ENCODE measurements at places on chromosomes 3 and 15.

DNA sequence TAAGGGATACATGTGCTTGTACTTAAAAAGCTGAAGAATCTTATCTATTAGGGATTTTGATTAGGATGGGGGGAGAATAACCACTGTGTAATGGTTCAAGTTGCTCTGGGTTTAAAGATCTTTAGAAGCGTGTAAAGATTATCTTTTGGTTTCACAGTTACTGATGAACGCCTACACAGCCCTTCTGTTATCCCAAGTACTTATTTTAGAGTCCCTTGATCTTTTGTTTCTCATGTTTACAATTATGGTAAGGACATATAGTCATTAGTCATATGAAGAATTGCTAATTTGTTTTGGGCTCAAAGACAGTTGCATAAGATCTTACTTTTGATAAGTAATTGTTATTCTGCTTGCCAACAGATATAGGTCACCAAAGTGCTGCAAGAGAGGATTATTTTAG, 160.1 kb downstream of the PLCL2 start:
- DNase-seq: no peak

DNA sequence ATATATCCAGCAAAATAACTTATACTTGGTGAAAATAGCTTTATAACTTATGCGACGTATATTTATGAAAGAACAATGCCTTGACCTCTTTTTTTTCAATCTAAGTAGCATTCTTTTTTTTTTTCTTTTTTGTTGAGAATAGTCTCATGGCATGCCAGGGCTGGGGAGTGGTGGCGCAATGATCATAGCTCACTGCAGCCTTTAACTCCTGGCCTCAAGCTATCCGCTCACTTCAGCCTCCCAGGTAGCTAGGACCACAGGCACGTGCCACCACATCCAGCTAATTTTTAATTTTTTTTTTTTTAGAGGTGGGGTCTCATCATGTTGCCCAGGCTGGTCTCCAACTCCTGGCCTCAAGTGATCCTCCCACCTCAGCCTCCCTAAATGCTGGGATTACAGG, 43.5 kb downstream of the RAB8B start:
- DNase-seq: no peak

- no peak for DNase-seq
These were observed 31.1 kb downstream of the ACKR4 start for GRCh38 chr3:132628157-132628556.

GRCh38 chr3:72665701-72666446, 182.4 kb downstream of the SHQ1 start:
- peak; percentile 58 for DNase-seq

DNA sequence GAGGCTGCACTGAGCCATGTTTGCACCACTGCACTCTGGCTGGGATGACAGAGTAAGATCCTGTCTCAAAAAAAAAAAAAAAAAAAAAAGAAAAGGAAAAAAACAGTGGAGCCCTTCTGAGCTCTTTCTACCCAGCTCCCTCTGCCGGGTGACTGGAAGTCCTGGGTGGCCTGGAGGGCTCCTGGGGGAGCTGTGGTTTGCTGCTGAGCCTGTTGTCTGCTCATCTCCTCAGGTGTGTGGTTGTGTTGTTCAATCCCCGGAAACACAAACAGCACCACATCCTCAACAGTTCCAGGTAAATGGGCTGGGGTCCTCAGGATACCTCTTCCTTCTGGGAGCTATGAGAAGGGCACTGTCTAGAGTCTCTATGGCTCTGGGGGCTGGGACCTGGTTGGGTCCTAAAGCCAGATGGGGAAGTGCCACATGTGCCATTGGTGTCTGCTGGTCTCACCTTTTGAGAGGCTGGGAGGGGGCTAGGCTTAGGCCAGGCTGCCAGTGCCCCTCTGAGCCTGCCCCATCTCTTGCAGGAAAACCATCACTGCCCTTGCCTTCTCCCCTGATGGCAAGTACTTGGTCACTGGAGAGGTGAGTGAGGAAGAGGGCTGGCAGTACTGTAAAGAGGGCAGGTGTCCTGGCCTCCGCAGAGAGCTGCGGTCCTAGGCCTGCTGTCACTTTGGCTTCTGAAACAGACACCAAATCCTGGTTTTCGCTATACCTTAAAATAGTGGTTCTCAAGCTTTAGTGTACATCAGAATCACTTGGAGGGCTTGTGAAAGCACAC, 17.1 kb upstream of the JMJD7 start:
- no peak for DNase-seq

- peak; percentile 35 for DNase-seq
These were observed 490 bp downstream of the TOMM70 start for GRCh38 chr3:100400419-100400779.

DNA sequence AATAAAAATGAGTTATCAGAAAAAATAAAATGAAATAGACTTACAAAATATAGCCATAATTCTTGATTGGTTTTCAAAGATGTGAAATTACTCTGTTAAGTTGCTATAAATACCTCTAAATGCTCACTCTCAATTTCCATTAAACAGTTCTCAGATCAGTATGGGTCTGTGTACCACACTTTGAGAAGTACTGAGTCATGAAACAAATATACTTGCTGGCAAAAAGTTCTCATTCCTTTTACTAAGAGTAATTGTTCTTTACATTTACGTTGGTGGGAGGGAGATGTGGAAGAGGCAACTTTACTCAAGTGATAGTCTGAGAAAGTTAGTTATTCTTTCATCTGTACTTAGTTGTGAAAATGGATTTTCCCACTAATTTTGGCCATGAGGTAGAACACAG, 96.3 kb downstream of the ZNF385D start:
- no peak for DNase-seq

DNA sequence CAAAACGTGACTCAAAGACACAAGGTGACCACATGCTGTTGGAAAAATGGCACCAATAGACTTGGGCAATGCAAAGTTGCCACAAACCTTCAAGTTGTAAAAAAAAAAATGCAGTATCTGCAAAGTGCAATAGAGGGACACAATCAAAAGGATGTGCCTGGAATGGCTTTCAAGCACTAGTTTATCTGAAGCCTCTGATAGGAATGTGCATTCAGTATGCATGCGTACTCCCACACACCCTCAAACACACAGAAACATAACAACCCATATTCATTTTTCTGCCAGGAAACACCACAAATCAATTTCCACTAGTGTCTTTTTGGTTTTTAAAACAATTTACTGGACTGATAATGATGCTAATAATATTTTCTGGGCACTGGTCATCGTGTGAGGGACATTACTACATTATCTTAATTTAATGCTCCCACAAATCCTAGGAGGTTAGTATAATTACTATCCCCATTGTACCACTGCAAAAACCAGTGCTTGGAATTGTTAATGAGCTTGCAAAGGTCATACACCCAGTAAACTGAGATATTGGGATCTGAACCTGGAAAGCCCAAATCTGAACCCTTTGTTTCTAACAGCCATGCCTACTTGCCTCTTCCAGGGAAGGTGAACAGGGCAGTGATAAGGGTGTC, 298.7 kb downstream of the MAGI1 start:
- DNase-seq: no peak

DNA sequence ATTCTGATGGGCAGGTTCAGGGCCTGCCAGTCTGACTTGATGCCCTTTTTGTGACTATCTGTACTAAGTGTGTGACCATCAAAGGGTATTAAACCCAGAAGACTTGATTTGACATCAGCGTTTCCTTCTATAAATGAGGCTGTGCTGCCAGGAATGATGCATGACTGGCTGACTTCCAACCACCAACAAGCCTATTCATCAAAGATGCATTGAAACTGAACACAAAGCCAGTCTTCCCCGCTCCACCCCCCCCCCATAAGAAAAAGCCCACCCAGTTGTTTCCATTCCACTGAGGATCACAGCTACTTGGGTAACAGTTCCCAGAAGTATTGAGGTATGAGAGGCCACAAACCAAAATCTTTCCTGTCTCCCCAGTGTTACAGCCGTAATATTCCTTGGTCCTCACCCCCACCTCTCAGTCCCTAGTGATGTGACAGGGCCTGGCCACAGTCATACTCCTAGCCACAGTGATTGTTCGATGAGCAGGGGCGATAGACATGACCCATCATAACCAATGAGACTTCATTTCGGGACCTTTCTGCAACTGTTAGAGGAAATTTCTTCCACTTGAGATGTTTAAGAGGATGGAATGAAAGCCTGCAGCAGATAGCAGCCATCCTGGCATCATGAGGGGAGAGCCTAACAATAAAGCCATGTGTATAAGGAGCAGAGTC, 22.6 kb downstream of the SH3BP5 start:
- no peak for DNase-seq

GRCh38 chr15:43346305-43346704, 15.9 kb upstream of the LCMT2 start:
- DNase-seq: no peak

DNA sequence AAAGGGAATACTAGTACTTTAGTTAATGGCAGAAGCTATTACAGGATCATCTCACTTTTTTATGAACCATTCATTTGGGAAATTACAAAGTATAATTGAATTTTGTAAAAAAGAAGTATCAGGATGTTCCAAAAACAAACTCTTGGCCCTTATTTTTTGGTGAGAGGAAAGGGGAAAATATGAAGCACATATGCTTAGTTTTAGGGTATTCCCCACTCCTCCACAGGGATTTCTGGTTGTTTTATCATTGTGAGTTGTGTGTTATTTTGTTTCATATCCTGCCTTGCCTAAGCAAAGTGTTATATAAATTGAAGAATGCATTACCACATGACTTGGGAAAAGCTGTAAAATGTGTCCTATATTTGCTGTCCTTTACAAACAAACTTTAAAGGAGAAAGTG, 227.0 kb downstream of the FMN1 start:
- no peak for DNase-seq

Measured in CD4-positive, alpha-beta T cell treated with Interleukin-2 at 100 ng/mL for 4 hours (primary cell).